Activated CD4-positive, alpha-beta T cell treated with anti-CD3 and anti-CD28 coated beads, Interleukin-2, amount 10 ng/mL, durations not matched to agents 24 days and 14 days (primary cell): ENCODE measurements at places on chromosomes 2 and 18. TPM values are rescaled to one million over a fixed set of nuclear protein-coding genes. Genes with fewer than 3 reads are reported as not detected.

The CEP192 gene
- 31.4 and 34.7 TPM in 2 replicates for total RNA-seq

The ECEL1 gene
- 0.19 TPM in 1 of 2 replicates, not detected in the other for total RNA-seq

The RSAD2 gene
- total RNA-seq, result 2.0 and 2.4 TPM in 2 replicates

The RTP5 gene
- total RNA-seq, result 0.07 TPM in 1 of 2 replicates, not detected in the other

The ST6GAL2 gene
- not detected in 2 replicates for total RNA-seq

The RNF125 gene
- 32.6 and 35.0 TPM in 2 replicates for total RNA-seq

The VWA3B gene
- not detected in 2 replicates for total RNA-seq

The CD8B2 gene
- total RNA-seq, result 0.09 and 0.12 TPM in 2 replicates

The DUSP2 gene
- total RNA-seq, result 436 and 445 TPM in 2 replicates

The ASXL3 gene
- total RNA-seq, result not detected in 2 replicates

The SERPINB11 gene
- not detected in 2 replicates for total RNA-seq

The ZNF804A gene
- total RNA-seq, result not detected in 2 replicates

The DOK6 gene
- not detected in 2 replicates for total RNA-seq

GRCh38 chr2:240526521-240526920, 31.3 kb downstream of the ANKMY1 start:
- no peak for DNase-seq

DNA sequence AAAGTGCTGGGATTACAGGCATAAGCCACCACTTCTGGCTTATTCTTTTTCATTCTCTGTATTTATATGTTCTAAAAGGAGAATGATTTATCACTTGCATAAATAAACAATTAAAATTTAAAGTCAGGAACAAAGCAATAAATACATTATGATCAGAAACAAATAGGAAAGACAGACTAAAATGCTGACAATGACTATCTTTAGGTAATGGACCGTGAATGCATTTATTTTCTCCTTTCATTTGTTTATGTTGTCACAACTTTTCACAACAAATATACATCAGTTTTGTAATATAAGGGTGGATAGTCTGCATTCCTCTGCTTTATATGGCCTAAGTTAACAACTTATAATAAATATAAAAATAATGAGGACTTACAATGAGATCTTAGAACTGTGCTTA, 199.2 kb upstream of the EPHA4 start:
- DNase-seq, result no peak

GRCh38 chr2:175824243-175824642, 177.8 kb downstream of the LNPK start:
- DNase-seq, result no peak

DNA sequence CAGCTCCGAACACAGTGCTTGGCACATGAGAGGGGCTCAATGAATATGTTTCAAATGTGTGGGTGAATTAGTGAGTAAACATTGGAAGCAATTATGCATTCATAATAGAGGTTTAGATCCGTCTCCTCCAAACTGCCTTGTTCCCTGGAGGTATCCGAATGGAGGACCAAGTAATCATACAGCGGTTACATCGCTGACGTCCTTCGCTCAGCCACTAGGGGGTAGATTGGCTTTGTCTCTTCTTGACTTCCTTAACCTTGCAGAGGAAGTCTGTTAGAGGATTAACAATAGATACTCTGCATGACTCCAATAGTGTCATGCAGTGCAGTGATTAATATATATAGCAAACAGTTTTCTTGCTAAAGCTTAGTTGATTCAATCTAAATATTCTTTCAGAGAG, 517.0 kb downstream of the PTPRM start:
- DNase-seq, result no peak

DNA sequence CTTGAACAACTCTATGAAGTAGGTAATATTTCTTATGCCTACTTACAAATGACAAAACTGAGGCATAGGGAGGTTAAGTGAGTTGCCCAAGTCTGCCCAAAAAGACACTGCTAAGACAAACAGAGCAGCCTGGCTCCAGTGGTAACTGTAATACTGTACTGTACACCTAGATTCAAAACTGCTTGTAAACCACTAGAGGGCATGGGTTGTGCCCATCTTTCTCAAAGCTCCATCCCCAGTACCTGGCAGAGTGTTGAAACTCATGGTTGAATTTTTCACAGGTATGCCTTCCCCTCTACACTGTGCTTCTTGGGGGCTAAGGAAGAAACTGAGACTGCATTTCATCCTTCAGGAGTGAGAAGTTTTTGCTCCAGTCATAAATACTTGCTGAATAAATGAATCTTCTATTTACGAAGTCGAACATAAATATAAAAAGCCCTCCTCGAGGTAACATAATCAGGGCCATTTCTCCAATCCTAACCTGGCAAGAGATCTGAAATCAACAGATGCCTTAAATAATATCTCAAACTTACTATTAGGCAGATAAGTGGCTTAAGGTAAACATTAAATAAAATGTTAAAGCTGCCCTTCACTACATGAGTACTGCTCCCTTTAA, 2.0 kb downstream of the PPP4R1 start:
- peak; percentile 76 for DNase-seq

DNA sequence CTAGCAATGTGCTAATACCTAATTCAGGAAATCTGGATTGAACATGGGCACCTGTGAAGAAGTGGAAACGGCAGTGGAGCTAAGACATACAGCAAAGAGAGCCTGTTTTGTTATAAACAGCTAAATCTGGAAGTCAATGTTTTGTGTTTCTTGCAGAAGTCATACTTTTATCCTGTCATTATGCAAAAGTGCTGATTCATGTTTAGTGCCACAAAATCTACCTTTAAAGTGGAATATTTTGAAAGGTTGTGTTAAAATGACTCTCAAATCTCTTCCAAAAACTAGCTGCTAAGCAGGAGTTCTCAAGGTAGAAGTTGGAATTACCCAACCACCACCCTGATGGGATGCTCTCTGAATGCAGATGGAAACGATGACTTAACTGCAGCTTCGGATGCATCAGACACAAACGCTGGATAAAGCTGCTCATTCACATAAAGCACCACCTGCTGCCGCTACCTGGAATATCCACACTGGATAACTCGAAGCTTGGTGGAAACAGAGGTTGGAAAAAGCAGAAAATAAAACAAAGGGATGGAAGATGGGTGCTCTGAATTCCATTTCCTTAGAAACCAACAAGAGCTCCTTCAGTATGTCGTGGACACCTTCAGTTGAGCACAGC, 132.6 kb upstream of the ZNF236 start:
- no peak for DNase-seq

DNA sequence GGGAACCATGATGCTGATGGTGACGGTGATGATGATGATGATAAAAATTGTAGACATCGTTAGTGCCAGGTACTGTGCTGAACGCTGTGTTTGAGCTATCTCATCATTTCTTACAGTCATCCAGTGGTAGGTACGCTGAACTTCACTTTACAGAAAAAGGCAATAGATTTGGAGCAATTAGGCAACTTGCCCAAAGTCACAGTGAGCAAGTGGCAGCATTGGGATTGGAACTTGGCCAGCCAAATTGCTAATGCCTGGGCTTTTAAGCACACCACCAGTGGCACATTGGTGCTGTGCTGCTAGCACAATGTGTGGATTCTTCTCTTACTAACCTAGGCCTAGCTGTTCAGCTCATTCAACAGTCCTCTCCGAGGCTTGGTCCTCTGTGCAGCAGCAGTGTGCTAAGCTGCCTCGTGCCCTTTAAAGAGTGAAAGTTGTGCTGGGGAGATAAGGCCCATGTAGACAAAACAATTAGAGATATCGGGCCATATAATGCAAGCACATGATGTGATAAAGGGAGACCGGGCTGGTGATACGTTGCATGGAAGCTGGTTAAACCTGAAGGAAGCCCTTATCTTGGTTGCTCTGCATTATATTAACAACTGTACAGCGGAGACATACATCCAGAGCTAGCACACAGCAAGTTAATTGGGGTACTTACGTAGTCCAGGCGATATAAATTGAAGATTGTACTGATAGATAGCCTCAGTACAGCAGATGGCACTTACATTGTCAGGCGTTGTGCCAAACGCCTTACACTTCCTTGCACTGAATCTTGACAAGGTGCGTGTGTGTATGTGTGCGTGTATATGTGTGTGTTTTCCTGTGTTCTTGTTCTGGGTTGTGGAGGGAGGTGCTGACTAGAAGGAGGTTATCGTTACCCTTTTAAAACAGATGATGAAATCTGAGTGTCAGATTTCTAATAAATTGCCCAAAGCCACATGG, 28.4 kb downstream of the HK2 start:
- no peak for DNase-seq

- no peak for DNase-seq
Measured at GRCh38 chr2:121235542-121235941, 49.5 kb downstream of the TFCP2L1 start.

DNA sequence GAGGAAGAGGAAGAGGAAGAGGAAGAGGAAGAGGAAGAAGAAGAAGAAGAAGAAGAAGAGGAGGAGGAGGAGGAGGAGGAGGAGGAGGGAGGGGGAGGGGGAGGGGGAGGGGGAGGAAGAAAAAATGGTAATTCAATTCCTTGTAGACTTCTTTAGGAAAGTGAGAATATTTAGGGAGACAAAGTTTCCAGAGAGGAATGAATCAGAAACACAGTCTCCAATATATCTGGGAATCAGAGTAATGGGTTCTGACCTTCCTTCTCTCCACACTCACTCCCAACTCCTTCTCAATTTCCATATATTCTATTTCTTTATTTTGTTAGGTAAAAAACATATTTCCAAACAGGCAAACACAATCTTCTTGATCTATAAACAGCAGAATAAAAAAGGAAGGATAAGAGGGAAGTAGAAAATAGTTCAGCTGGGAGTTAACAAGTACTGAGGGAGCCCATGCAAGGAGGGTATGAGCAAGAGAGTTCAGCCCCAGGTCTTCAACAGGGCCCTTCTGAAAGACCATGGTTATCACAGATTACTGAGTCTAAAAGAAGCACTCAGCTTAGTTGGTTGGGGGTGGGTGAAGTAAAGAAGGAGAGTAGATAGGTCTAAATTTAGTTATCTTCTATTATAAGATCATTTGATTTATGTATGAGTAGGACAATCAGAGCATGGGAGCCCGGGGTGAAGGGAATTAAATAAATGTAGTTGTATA, 480.8 kb downstream of the NRXN1 start:
- no peak for DNase-seq

GRCh38 chr2:96354492-96354891, 18.9 kb downstream of the NCAPH start:
- DNase-seq, result no peak

- DNase-seq, result peak; percentile 71
Measured at GRCh38 chr2:39377226-39377939, 59.7 kb downstream of the MAP4K3 start.

DNA sequence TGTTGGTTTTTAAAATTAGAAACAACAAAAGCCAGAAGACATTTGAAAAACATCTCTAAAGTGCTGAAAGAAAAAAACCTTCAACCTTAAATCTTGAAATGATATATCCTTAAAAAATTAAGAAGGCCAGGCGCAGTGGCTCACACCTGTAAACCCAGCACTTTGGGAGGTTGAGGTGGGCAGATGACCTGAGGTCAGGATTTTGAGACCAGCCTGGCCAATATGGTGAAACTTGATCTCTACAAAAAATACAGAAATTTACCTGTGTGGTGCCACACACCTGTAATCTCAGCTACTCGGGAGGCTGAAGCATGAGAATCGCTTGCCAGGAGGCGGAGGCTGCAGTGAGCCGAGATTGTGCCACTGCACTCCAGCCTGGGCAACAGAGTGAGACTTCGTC, 87.7 kb upstream of the SIX2 start:
- DNase-seq, result no peak

- DNase-seq, result no peak
Measured at GRCh38 chr18:46378864-46379207, 274.7 kb downstream of the HAUS1 start.

- DNase-seq, result no peak
Measured at GRCh38 chr18:63141778-63142176, 177.8 kb downstream of the BCL2 start.

- DNase-seq, result no peak
Measured at GRCh38 chr2:232349546-232349945, 29.0 kb upstream of the ALPP start.

GRCh38 chr2:105257981-105258380, 16.4 kb downstream of the GPR45 start:
- no peak for DNase-seq

- DNase-seq, result no peak
Measured at GRCh38 chr2:76461431-76461830, 750.7 kb upstream of the GCFC2 start.

DNA sequence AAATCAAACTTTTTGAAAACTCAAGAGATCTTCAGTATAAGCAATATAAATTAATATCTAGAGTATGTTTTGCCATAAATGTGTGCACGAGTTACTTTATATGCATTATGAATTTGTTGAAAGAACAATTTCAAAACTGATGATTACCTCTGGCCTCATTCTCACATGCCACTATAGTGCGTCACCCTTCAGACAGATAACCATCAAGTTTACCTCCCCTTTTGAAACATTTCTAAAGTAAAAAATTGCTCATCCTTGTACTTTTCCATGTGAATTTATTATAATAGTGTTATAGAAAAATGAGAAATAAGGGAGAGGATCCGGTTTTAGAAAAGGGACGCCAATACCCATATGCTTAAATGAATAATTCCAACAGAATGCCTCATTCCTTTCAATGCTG, 38.3 kb downstream of the ZEB2 start:
- DNase-seq, result no peak

GRCh38 chr2:42048299-42049220, 739 bp downstream of the PKDCC start:
- DNase-seq, result no peak

DNA sequence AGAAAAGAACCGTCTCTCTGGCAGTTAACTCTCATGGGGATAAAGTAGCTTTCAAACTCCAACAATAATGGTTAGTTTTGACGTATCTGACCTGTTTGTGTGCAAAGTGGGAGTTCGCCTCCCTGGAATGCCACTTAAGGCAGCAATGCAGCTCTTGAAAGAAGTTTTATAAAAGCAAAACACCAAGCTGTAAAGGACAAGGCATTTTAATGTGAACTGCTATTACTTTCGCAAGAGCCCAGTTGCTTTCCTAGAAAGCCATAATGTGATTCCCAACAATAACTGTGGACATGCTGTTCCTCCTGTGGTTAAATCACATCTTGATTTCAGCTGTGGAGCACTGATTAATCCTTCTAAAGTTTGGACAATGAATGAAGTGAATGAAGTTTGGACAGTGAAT, 303.7 kb downstream of the PTPRM start:
- no peak for DNase-seq

GRCh38 chr2:46875226-46875899, 40.2 kb downstream of the MCFD2 start:
- no peak for DNase-seq

- no peak for DNase-seq
Measured at GRCh38 chr2:64151476-64151875, 7.3 kb upstream of the PELI1 start.
